ENCODE measurements at places on chromosomes 13 and 19.

DNA sequence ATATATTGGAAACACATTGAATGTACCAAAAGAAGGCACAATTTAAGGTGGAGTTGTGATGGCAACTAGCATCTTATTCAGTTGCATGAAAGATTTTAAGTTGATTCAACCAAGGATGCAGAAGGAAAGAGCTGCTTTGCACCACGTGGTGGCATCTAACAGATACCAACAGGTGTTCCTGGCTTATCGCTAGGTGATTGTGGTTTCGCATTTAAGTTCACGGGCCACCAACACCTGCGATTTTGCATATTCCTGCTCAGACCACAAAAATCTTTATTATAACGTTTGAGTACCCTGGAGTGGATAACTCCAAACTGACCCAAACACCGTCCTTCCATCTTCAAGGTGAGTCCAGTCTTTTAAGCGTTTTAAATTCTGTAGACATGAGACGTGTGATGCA is 45.3 kb downstream of the RGCC start:
- no peak for DNase-seq

- no peak for DNase-seq
Observed at GRCh38 chr19:52398081-52398441, 412 bp downstream of the ZNF528 start.

DNA sequence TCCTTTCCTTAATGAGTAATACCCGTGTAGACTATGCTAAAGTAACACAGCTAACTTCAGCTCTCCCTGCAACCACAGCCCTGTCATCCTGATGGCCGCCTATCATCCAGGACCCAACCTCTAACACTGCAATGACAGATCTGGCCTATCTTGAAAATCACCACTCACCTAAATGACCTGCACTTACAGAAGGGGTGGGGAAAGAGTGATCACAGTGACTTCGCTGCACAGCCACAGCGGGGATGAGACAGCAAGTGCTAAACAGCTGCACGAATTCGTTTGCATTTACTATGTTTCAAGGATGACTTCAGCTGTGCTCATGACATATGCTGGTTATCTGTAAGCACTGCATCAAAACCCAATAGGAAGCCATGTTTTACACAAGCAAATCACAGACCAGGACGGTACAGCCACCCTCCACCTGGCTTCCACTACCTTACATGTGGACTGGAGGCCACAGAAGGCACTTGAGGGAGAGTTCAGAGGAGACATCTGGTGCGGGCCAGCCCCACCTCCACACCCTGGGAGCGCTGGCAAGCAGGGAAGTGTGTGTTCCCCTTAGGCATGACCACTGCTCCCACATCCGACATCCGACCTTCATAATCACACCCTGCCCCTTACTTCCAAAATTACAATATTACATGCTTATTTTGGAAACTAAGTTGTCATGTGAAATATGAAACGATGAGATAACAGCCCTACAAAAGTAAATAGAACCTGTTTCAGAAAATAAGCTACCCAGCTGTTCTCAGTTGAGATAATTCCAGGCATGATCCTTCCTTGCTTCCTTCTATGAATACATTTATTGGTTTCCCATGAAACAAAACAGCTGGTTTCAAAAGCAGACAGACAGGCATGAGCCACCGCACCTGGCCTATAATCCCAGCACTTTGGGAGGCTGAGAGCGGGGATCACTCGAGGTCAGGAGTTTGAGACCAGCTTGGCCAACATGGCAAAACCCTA is 95.7 kb downstream of the STK24 start:
- peak; percentile 48 for DNase-seq

GRCh38 chr19:39410831-39411080 is 1.7 kb upstream of the PLEKHG2 start:
- no peak for DNase-seq

- no peak for DNase-seq
Observed at GRCh38 chr13:97528518-97528917, 94.5 kb downstream of the RAP2A start.

DNA sequence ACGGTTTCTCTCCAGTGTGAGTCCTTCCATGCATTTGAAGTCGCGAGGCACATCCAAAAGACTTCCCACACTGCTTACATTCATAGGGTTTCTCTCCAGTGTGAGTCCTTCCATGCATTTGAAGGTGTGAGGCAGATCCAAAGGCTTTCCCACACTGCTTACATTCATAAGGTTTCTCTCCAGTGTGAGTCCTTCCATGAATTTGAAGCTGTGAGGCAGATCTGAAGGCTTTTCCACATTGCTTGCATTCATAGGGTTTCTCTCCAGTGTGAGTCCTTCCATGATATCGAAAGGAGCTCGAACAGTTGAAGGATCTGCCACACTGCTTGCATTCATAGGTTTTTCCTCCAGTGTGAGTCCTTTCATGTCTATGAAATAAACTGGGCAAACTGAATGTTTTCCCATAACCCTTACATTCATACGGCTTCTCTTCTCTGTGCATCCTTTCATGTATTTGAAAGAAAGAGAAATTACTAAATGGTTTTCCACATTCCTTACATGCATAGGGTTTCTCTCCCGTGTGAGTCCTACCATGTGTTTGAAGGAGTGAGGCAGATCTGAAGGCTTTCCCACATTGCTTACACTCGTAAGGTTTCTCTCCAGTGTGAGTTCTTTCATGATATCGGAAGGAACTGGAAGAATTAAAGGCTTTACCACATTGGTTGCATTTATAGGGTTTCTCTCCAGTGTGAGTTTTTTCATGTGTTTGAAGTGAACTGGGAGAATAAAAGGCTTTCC is 20.3 kb downstream of the ZNF433 start:
- DNase-seq, result no peak

- DNase-seq, result no peak
Observed at GRCh38 chr13:79780240-79780639, 299.3 kb downstream of the NDFIP2 start.

GRCh38 chr13:75876142-75877050 is 240.3 kb downstream of the LMO7 start:
- DNase-seq, result peak; percentile 69

GRCh38 chr19:28290963-28291657 is 921.8 kb downstream of the UQCRFS1 start:
- no peak for DNase-seq

- DNase-seq, result peak; percentile 72
Observed at GRCh38 chr19:16417660-16418596, 53.8 kb downstream of the EPS15L1 start.
